ENCODE measurements at places on chromosomes 1 and 21.

DNA sequence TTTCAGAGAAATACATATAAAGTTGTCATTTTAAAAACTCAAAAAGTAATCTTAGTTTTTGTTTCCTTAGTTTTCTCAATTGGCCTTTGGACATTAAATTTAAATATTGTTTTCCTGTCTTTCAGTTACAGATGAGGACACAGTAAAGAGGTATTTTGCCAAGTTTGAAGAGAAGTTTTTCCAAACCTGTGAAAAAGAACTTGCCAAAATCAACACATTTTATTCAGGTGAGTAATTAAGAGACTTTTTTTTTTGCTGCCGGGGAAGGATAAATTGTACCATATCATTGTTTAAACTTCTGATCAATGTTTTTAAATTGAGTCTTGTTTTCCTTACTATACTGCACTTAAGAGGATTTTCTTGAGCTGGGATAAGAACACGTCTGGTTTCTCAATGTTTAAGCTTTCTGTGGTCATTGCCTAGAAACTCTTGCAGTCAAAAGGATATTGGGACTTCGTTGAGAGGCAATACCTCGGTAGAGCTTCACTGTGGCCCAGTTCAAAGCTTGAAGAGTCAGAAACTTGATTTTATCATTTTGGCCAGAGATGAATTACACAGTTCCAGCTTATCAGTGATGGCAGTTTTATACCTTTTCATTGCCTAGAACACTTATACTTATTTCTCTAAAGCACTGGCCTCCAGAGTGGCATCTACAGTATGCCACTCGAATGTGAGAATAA is 124.9 kb upstream of the KIAA1614 start:
- no peak for DNase-seq

DNA sequence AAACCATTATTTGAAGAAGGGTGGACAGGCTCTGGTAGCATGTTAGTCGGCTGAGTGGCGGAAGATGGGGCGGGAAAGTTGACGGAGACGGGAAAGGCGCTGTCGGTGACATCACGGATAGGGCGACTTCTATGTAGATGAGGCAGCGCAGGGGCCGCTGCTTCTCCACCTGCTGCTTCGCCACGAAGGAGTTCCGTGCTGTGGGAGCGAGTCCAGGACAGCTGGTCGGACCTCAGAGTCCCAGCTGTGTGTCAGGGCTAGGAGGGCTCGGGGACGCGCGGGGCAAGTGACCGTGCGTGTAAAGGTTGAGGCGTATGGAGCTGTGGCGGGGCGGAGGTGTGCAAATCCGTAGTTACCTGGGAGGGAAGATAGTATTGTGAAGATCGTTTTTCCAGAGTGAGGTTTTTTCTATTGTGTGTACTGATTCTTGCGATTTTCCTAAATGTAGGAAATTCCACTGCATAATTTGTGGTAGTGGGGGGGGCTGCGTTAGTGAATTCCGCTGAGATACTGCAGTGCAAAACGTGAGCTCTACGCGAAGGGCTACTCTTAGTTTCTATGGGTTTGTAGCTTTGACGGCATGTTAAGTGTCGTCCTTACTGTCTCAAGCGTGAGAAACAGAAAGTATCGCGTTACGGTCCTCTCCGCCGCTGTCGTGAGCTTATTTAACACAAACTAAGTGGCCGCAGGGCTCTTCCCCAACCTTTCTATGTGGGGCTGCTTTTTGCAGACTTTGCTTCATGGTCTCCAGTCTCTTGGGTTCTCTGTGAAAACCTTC is 111.2 kb upstream of the NBPF11 start:
- DNase-seq: no peak

- no peak for DNase-seq
These were observed 21.7 kb upstream of the SHCBP1L start for GRCh38 chr1:182974506-182975191.

GRCh38 chr1:178528953-178529335 is 16.0 kb downstream of the TEX35 start:
- no peak for DNase-seq

GRCh38 chr1:15583016-15583706 is 1.7 kb downstream of the AGMAT start:
- DNase-seq: no peak

Measured in AG09319 (cell line).